ENCODE measurements at places on chromosomes 12 and 14.
A peak's percentile ranks its signal among the peaks of the same experiment; 100 is the strongest.

GRCh38 chr14:58428118-58428683 is 682 bp downstream of the KIAA0586 start:
- peak; percentile 55 for DNase-seq

GRCh38 chr14:57408037-57408436 is 17.7 kb downstream of the NAA30 start:
- no peak for DNase-seq

- no peak for DNase-seq
Observed at GRCh38 chr12:125193376-125194152, 128.3 kb downstream of the AACS start.

DNA sequence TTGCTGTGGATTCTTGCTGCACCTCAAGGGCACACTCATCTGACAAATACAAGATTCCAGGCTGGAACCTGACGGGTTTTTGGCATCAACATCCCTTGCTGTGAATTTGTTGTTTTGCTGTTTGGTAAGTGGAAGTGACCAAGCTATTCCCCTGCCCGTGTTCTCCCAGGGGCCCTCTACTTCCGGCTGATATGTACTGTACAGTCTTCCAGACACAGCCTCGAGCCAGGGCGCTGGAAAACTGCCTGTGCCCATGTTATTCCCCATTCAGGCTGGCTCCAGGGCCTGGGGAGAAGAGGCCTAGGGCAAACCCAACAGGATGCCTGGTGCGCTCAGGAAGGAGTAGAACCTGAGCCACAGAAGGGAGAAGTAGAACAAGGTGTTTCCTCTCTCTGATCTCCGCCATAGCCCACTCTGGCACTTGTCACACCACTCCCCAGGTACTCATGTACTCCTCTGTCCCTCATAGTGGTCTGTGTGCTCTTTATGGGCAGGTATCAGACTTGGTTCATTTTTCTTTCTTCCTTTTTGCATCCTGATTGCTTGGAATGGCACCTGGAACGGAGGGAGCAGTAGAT is 67.8 kb upstream of the LTA4H start:
- no peak for DNase-seq

GRCh38 chr14:100067971-100068959 is 3.0 kb downstream of the EVL start:
- peak; percentile 76 for DNase-seq

DNA sequence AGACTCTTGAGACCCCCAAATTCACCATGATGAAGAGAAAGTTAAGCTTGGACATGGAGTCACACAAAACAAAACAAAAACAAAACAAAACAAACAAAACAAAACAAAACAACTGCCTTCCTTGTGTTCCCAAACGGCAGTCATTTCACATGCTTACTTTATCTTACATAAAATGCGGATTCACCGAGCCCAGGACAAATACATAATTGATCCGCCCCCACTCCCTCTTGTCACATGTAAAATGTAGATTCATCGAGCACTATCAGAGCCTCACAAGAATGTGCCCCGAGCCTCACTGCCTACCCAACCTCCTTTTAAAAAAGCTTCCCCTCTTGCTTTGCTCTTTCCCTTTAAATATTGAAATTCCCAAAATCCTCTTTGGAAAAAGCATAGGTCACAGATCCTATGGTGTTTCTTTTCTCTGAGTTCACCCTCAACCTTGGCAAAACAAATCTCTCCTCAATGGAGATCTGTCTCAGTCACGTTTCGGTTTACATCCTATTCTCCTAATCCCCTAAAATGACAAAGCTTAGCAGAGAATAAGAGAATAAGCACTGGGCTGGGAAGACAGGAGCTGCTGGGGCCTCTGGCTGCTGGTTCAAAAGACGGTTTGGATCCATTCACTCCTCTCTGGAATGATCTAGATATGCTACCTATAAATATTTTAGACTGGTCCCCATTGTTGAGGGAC is 83.7 kb downstream of the NINJ2 start:
- no peak for DNase-seq

DNA sequence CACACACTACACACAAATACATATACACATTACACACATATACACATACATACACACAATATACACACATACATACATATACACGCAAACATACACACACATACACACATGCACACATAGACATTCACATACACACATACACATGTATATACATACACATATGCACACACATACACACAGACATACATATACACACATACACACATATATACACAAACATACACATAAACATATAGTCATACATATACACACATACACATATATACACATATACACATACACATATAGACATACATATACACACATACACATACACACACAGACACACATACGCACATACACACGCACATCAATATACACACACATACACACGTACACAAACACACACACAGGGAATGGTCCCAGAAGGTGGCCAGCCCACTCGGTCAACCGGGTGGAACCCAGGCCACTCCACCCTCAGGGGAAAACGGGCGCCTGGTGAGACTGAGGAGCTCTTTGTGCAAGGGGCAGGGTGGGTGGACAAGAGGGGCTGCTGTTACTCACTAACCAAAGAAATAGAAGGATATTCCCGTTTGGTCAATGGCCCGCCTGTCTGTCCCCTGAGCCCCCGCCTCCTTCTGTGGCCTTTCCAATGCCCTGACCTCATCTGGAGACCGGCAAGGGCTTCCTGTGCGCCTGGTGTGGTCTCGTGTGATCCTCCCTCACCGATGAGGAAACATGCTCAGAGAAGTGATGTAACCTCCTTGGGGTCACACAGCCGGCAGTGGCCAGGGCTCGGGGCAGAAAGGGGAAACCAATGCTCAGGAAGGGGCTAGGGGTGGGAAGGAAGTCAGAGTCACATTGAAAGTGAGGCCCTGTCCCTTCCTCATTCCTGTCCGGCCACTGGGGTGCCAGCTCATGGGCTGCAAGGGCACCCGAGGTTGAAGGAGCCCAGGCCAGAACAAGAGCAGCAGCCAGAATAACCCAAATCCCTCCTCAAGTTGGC is 5.3 kb downstream of the TRPV4 start:
- DNase-seq = peak; percentile 66

DNA sequence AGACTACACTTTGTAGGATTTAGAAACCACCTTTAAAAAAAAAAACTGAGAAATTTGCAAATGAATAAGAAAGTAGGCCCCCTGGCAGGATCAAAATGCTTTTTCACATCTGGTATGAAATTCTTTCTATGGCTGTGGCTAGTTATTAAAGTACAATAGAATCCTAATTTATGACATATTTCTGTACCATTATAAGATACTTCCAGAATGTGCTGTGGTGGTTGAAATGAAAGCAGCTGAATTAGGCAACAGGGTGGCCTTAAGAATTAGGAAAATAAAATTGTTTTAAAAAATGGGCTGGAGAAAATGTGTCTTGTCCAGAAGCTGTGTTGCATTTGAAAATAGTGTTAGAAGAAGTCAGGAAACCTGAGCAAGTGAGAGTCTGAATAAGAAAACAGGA is 85.9 kb upstream of the PDE3A start:
- no peak for DNase-seq

DNA sequence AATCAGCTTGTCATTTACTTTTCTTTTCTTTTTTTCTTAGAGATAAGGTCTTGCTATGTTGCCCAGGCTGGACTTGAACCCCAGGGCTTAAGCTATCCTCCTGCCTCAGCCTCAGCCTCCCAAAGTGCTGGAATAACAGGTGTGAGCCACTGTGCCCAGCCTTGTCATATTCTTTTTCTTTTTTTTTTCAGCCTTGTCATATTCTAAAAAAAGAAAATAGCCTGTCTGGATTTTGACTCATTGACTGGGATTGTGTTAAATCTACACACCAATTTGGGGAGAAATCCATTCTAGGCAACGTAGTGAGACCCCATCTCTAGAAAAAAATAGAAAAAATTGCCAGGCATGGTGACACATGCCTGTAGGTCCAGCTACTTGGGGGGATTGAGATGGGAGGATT is 24.1 kb downstream of the ATP5MC2 start:
- no peak for DNase-seq

- no peak for DNase-seq
Observed at GRCh38 chr12:39553476-39553875, 66.1 kb downstream of the ABCD2 start.

DNA sequence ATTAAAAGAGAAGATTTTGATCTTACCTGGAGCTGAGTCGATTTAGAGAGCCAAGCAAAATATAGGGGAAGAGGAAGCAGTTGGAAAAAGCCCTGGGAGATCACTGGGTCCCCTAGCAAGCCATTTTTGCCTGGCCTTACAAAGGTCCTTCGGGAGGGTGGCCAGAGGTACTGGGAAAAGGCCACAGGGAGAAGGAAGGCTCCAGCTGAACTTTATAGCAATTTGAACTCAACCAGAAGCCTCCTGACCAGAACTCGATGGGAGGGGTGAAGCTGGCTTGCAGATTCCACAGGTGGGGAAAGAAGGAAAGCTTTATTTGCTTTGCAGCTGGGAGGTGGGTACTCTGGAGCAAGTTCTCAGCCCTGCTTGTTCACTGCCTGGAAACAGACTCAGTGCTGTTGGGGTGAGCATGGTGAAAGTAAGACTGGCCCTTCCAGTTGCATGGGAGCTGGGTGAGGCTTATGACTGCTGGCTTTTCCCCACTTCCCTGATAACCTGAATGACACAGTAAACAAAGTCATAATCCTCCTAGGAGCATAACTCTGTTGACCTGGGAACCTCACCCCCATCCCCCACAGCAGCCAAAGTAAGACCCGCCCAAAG is 855.8 kb downstream of the FSCB start:
- no peak for DNase-seq

- no peak for DNase-seq
Observed at GRCh38 chr12:10891937-10892336, 7.9 kb upstream of the PRH1 start.

DNA sequence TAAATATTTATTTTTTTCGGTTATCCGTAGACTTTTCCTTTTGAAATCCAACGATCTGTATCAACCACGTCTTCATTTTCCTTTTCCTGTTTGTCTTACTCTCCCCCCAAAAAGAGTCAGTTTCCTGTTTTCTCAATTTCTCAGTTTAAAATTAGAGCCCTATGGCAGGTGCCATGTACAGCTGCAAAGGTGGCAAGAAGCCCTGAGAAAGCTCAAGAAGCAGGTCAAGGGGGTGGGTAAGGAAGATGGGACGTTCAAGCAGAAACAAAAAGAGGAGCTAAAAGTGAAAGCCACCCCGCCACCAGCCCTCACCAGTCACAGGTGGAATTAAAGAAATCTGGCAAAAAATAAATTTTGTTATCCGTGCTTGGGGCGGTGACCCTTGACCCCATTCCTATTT is 26.7 kb downstream of the SLC35E3 start:
- no peak for DNase-seq

GRCh38 chr14:75757644-75758402 is 96.8 kb downstream of the TTLL5 start:
- no peak for DNase-seq

GRCh38 chr12:8687846-8688601 is 9.8 kb upstream of the RIMKLB start:
- DNase-seq = no peak

DNA sequence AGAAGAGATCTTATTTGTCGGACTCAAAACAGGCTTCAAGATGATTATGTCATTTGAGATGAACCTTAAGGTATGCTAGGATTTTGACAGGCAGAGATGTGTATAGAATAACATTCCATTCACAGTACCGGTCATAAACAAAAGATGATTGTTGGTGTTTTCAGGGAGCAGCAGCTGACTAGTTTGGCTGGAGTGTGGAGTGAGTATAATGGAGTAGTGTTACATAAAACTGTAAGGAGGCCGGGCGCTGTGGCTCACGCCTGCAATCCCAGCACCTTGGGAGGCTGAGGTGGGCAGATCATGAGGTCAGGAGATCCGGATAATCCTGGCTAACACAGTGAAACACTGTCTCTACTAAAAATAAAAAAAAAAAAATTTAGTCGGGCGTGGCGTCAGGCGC is 23.9 kb downstream of the SERPINA10 start:
- no peak for DNase-seq

DNA sequence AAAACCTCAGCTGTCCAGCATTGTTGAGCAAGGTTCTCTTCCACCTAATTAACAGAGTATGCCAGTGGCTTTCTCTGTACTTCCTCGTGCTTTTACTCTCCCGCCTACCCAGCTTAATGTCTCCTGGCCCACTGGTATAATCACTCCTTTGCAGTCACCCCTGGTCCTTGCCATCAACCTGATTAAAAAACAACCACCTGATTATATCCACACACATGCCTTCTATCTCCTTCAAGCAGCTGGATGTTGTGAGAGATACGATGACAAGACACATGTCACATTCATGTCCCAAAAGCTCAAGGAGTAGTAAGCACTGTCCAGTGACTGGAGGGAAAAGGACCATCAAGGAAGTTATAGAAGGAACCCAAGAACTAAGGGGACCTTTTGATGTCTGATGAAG is 241.3 kb upstream of the GRIP1 start:
- no peak for DNase-seq

DNA sequence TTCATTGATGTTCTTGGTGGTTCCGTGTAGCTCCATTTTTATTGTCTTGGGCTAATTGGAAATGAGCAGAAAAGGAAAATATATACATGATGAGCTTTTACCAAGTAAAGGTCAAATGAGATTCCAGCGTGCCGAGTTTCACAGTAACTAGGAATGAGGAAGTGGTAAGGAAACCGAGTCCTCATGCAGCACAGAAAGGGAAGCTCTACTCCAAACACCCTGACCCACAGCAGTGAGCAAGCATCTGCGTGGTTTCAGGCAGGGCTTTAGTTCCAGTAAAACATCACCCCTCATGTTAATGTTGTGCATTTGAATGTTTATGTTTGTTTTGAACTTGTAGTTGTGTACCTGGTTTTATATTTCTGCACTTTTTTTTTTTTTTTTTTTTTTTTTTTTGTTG is 208.0 kb downstream of the SLC41A2 start:
- DNase-seq = peak; percentile 88

DNA sequence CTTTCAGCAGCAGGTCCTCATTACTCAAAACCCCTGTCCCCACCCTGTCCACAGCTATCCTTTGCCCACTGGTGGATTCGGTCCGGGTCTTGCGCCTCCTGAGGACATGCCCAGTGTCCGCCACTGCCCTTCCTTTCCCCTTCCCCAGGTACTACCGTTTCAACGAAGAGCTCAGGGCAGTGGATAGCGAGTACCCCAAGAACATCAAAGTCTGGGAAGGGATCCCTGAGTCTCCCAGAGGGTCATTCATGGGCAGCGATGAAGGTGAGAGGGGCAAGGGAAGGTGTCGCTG is 8.7 kb downstream of the MMP14 start:
- no peak for DNase-seq

Measured in GF-D8 (cell line).